ENCODE measurements at places on chromosomes 12 and 14. TPM values are rescaled to one million over a fixed set of nuclear protein-coding genes. Genes with fewer than 3 reads are reported as not detected.

Gene ZC2HC1C
- total RNA-seq, result 7.3 TPM

Gene SLC39A2
- total RNA-seq, result not detected

Gene CMA1
- not detected for total RNA-seq

Gene CEP290
- 20.4 TPM for total RNA-seq

Gene MFAP5
- 17.9 TPM for total RNA-seq

Gene AHSA1
- 35.3 TPM for total RNA-seq

Gene STYK1
- total RNA-seq, result not detected

Gene PTPN21
- total RNA-seq, result 10.9 TPM

Gene INHBC
- not detected for total RNA-seq

Gene TOMM20L
- total RNA-seq, result not detected

Gene STAB2
- total RNA-seq, result not detected

Gene OTOGL
- 0.33 TPM for total RNA-seq

Gene TAC3
- total RNA-seq, result not detected

Gene DDX11
- total RNA-seq, result 34.3 TPM

Gene PTPRO
- total RNA-seq, result 1.3 TPM

Gene TAS2R7
- total RNA-seq, result not detected

Gene NANOG
- total RNA-seq, result 0.66 TPM

Gene TTC5
- total RNA-seq, result 16.6 TPM

Gene SLC17A8
- total RNA-seq, result not detected

Gene IGF1
- 44.8 TPM for total RNA-seq

Gene C12orf50
- total RNA-seq, result not detected

Gene CCDC196
- not detected for total RNA-seq

Gene WSCD2
- 1.3 TPM for total RNA-seq

Gene EXOC3L4
- total RNA-seq, result 1.8 TPM

Gene TAS2R30
- 12.2 TPM for total RNA-seq

Gene CD163L1
- total RNA-seq, result 1.6 TPM

Gene CPNE6
- not detected for total RNA-seq

Gene SMIM41
- total RNA-seq, result 0.66 TPM

Gene NXPH4
- total RNA-seq, result 2.9 TPM

Gene GALNT9
- not detected for total RNA-seq

Gene MLXIP
- total RNA-seq, result 43.6 TPM

Gene MIP
- not detected for total RNA-seq

Gene NRXN3
- total RNA-seq, result 1.3 TPM

Gene SLC4A8
- total RNA-seq, result 1.6 TPM

Gene HOXC6
- not detected for total RNA-seq

Gene TAS2R46
- 3.9 TPM for total RNA-seq

Gene GPR162
- not detected for total RNA-seq

Gene ST8SIA1
- not detected for total RNA-seq

Gene ZDHHC22
- not detected for total RNA-seq

Gene BICD1
- 3.0 TPM for total RNA-seq

Gene MYF6
- total RNA-seq, result not detected

Gene MYH6
- 0.26 TPM for total RNA-seq

Gene ACOT4
- 4.0 TPM for total RNA-seq

Gene XRCC3
- 5.6 TPM for total RNA-seq

All from body of pancreas (tissue), 4 donors.